CD4-positive, CD25-positive, alpha-beta regulatory T cell (primary cell): ENCODE measurements at places on chromosomes 3 and 15. TPM values are rescaled to one million over a fixed set of nuclear protein-coding genes. Genes with fewer than 3 reads are reported as not detected.

The EPHA6 gene
- polyA plus RNA-seq = not detected

The FHIT gene
- polyA plus RNA-seq = 20.1 TPM

The SH2D7 gene
- polyA plus RNA-seq = 0.09 TPM

The XCR1 gene
- polyA plus RNA-seq = not detected

The MPI gene
- polyA plus RNA-seq = 77.2 TPM

The PODXL2 gene
- polyA plus RNA-seq = 3.1 TPM

The ACTRT3 gene
- not detected for polyA plus RNA-seq

The SFMBT1 gene
- polyA plus RNA-seq = 19.8 TPM

The ANKRD34C gene
- not detected for polyA plus RNA-seq

The NTRK3 gene
- not detected for polyA plus RNA-seq
